T-helper 17 cell (primary cell): ENCODE measurements at places on chromosomes 6 and 20.

DNA sequence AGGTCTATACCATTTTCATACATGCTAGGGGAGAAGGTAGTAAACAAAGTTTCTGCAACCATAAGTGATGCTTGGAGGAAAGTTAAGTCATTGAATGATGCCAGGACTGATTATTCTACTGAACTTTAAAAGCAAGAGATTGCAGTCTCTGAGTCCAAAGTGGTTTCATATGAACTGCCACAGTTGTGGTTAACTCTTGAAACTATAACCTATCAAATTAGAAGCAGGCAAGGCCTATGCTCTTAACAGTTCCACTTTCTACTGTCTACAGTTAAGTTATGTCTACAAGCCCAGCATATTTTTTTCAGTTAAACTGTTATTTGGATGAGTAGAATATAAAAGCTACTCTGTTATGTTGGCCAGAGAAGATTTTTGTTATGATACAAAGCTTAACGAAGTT lies 326.5 kb upstream of the RUNX2 start:
- DNase-seq, result no peak

GRCh38 chr20:36352843-36353553 lies 46.9 kb downstream of the DLGAP4 start:
- no peak for DNase-seq

GRCh38 chr6:2134554-2134953 lies 110.9 kb downstream of the GMDS start:
- DNase-seq, result no peak

- DNase-seq, result no peak
Observed at GRCh38 chr6:111047244-111047643, 40.1 kb upstream of the SLC16A10 start.

GRCh38 chr20:62367633-62368391 lies 700 bp upstream of the LAMA5 start:
- no peak for DNase-seq

DNA sequence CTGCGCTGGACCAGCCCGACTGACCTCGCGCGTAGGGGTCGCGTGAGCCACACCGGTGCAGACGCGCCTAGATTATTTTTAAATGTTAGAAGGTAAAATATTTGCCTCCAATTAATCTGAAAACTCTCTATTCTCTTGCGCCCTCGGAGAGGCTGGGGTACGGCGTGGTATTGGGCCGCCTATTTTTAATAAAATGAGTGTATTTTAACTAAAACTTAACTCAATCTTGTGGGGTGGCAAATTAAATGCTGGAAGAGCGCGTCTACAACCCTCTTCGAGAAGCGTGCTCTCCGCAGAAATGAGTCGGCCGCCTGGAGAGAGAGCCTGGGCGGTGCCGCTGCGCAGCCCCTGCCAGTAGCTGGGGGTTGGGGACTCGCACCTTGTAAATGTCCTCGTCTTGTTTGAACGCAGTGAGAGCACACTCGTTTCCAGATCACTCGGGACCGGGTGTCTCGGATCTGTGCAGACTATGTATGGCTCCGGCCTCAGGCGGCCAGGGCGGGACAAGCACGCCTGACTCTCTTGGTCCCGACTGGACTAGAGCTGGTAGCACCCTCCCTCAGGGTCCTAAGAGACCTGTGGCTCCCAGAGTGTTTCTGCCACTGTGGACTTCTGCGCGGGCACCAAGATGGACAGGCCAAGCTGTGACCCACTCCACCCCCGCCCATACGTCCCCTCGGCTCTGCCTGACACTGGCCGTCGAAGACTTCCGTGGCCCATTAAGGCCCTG lies 2.0 kb upstream of the MAFB start:
- no peak for DNase-seq

GRCh38 chr6:128601060-128601459 lies 80.7 kb upstream of the PTPRK start:
- no peak for DNase-seq

DNA sequence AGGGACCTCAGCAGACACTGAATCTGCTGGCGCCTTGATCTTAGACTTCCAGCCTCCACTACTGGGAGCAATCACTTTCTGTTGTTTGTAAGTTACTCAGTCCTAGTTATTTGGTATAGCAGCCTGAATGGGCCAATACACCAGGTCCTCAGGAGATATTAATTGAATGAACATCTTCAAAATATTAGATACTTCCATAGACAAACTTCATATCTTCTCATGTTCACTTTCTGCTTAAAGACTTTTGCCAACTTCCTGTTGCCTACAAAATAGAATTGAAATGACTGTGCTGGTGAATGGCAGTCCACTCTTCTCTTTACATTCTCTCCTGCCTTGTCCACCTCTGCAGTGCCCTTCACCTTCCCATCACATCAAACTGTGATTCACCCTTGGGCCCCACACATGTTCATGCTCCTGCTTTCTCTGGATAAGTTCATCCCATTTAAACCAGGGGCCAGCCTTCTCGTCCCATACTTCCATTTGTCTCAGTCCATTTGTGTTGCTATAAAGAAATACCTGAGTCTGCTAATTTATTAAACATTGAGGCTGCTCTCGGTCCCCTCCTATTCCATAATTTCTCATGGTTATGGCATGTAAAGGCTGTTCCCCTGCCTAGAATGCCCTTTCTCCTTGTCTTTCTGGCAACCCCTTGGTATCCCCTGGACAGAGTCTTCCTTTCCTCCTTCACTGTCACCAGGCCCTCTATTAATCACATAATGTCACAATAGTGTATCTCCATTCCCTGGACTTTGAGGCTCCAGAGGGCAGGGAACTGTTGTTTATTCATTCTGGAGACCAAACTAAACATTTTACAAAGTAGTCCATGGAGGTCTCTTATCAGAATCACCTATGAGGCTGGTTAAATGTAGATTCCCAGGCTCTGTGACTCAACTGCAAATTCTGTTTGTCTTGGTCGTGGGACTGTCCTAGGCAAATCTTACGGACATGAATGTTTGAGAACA lies 148.3 kb upstream of the TMEM170B start:
- DNase-seq, result no peak

GRCh38 chr6:72238900-72239299 lies 352.6 kb downstream of the RIMS1 start:
- DNase-seq, result no peak

DNA sequence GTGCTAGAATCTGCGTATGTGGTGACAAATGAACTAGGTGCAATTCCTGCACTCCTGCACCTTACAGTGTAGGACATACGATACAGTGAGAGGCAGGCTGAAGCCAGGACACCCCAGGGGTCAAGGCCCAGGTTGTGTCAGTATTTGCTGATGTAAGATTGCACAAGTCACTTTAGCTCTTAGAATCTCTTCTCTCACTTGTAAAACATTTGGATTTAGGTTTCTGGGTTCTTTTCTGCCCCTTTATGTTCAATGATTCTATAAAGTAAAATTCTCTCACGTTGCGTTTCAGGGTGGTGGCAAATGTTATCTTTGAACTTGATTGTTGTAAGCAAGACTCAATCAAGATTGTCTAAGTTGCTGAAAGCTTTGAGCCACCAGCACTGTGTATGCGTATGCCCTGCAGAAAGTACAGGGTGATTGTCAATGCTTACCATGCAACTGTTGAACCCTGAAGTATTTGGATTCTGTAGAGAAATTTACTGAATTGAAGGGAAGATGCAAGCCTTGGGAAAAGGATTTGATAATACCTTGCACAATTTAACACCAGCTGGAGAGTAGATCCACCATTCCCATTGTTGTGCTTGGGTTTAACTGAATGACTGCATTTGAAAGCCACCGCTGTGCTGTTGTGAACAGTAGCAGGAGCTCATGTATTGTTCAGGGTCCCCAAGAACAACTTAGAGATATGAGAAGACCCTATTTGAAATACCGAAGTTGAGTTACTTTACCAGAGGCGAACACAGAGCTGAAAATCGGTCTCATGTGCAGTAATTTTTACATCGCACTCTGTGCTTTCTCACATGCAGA lies 106.1 kb upstream of the CITED2 start:
- no peak for DNase-seq

GRCh38 chr6:166087246-166087645 lies 80.4 kb downstream of the TBXT start:
- DNase-seq, result no peak
